ENCODE measurements at places on chromosomes 5 and 9.

DNA sequence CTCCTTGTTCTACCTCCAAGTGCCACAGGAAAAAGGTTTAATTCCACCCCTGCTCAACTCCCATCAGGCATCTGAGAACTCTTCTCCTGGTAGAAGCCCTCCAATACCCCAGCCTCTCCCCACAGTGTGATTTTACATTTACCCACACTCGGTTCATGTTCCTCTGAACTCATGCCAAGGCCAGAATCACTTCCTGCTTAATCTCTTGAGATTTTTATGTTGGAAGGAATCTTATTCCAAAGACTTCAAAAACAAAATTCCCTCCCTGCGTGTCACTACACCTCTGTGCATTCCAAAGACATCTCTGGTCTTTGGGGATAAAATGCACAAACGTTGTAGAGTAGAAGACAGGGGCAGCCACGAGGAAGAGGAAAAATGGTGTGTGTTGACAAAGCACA lies 186.8 kb downstream of the ACTL7B start:
- DNase-seq = no peak

- no peak for DNase-seq
Observed at GRCh38 chr5:153350175-153350883, 140.1 kb upstream of the GRIA1 start.

DNA sequence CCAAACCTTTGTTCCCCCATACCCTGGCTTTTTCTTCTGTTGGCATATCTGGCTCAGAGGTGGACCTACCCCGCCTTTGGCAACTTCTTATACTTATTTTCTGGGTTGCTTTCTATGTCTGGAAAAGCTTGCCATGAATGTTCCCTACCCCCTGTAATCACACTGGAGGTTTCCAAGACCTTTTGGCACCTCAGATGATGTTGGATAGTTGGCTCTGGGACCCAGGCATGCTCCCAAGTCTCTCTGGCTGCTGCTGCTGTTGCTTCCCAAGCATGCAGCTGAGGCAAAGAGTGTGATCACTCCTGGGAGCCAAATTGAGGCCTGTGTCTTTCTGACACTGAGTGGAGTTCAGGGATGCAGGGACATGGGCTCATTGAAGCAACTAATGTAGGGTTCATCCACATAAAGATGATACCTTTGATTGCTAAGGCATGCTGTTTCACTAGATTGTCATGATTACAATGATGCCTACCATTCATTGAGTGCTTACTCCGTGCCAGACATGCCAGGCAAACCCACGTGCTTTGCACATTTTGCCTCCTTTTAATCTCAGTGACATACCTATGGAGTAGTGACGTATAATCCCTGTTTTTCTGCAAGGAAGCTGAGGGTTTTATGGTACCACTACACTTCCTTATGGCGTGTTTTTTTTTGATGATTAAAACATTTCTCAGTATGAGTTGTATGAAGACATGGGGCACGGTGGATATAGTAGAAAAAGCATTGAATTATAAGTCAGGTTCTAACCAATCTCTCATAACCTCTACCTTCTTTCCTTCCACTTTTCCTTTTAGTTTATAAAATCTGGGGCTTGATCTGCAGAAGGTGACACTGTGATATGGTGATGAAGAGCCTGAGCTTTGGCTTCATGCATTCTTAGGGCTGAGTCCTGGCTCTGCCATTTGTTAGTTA lies 73.1 kb downstream of the ARHGAP26 start:
- no peak for DNase-seq

DNA sequence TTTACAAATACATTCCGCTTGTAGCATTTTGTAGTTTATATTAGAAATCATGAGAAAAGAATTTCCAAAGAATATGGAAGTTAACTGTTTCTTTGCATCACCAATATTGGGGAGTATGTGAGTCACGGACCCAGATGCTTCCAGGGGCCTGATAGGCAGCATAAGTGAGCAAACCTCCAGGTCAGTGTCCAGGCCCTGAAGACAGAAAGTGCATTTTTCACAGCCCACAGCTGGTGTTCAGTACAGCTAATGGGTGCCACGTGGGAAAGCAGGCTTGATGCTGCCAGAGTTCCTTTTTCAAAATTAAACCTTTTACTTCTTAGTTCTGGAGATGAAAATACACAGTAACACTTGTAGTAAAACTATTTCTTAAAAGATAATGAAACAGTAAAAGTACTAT lies 454.4 kb upstream of the ACTBL2 start:
- DNase-seq = no peak

DNA sequence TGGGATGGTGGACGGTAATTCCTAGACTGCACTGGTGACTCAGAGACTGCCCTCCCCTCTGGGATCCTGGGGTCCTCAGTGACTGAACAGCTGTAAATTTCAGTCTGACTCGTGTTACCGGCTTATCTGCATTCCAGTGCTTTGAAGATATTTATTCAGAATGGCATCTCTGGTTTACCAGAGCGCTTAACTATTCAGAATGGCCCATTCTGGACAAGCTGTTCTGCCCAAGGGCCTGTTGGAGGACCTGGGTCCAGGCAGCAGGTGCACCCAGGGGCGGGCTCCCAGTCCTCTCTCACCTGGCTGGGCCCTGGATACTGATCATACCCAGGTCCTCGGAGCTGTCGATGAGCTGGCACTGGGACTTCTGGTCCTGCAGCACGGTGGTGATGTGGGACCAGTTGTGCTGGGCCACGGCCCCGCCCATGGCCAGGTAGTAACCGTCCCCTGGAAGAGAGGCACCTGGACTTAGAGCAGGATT lies 48.0 kb downstream of the SARDH start:
- no peak for DNase-seq

- no peak for DNase-seq
Observed at GRCh38 chr9:120655005-120655622, 59.2 kb downstream of the MEGF9 start.

- no peak for DNase-seq
Observed at GRCh38 chr9:87540444-87541105, 42.9 kb downstream of the DAPK1 start.

DNA sequence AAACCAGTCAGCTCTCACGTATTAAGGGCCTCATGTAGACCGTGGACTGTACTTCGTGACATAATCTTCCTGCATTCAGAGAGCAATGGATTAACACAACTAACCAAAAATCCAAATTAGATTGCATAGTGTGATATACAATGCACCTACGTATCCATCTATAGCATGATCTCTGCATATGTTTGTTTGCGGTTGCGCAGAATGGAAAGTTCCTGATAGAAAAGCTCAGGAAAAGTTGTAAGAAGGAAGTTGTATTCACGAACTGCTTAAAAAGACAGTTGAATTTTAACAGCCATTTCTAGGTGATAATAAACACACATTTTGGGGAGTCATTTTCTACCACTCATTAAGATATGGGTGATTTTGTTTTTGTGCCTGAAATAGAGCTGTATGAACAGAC lies 869.0 kb downstream of the TLE4 start:
- no peak for DNase-seq

GRCh38 chr9:131270171-131271015 lies 5.9 kb downstream of the FAM78A start:
- peak; percentile 81 for DNase-seq

DNA sequence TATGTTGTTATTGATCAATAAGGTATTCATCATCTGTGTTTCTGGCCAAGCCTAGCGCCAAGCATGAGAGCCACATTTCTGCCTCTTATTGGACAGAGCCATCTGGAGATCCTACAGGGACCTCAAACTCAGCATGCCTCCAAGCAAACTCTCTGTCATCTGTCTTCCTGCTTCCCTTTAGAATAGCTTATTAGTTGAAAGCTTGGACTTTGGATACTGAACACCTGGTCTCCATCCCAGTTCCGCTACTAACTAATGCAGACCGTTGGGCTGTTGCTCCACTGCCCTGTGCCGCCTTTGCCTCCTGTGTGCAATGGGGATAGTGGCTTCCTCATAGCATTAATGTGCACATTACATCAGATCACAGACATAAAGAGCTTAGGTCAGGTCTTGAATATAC lies 65.5 kb downstream of the MAP1B start:
- DNase-seq = no peak

GRCh38 chr5:133700251-133700650 lies 87.9 kb upstream of the FSTL4 start:
- no peak for DNase-seq

- no peak for DNase-seq
Observed at GRCh38 chr5:153613144-153613543, 122.7 kb downstream of the GRIA1 start.

DNA sequence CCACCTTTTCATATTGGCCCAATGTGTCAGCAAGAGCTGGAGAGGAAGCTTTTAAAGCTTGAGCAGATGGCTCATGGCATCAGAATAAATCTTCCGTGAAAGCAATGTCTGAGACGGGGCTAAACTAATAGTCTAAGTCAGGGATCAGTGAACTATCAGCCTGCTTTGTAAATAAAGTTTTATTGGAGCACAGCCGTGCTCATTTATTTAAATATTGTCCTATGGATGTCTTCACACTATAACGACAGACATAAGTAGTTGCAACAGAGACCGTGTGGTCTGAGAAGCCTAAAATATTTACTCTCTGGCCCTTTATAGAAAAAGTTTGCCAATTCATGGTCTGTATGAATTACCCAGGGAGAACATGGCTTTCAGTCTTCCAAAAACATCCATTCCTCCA lies 85.6 kb upstream of the SLC44A1 start:
- DNase-seq = no peak

DNA sequence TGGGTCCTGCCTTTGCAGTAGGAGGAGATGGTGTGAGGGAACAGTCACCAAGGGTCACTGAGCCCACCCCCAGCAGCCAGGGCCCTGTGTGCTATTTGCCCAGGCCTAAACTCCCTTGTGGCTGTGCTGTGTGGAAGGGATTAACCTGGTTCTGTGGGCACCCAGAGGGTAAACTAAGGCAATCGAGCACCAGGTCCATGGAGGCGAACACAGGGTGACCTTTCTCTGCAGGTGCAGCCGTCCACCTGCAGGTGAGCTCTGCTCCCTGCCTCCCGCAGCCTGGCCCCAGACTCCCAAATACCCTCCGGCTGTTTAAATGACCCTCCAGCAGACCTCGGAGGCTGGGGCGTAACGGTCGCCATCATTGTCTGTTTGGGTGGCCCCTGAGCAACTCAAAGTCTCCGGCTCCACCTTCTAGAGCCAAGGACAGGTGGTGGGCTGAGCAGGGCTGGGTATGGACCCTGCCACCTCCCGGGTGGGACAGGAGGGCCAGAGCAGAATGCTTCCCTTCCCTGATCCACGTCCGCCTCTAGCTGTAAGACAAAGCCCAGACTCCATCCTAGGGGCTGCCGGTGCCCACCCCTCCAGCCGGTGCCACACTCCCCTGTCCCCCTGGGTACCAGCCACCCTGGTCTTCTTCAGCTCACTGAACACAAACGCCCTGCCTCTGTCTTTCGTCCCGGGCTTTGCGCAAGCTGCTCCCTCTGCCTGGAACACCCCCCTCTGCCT lies 34.1 kb upstream of the FIBCD1 start:
- no peak for DNase-seq

DNA sequence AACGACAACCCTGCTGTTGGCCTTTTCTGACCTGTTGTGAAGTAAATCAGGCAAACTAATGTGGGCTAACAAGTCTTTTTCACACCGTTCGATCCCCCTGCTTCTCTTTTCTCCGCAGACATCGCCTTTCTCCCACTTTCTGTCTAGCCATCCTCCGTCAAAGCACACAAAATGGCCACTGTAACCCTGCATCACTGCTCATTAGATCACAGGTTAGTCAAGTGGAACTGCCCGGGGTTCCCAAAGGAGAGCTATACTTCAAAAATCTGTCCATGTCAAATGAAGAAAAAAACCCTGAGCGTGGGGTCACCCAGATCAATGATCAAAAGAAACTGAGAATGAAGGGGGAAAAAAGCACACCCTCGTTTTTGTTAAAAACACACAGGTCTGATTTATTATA lies 212.1 kb downstream of the ARL15 start:
- no peak for DNase-seq

- no peak for DNase-seq
Observed at GRCh38 chr5:180866985-180867384, 5.9 kb upstream of the ZFP62 start.

GRCh38 chr9:6096821-6097220 lies 81.4 kb upstream of the RANBP6 start:
- DNase-seq = no peak

DNA sequence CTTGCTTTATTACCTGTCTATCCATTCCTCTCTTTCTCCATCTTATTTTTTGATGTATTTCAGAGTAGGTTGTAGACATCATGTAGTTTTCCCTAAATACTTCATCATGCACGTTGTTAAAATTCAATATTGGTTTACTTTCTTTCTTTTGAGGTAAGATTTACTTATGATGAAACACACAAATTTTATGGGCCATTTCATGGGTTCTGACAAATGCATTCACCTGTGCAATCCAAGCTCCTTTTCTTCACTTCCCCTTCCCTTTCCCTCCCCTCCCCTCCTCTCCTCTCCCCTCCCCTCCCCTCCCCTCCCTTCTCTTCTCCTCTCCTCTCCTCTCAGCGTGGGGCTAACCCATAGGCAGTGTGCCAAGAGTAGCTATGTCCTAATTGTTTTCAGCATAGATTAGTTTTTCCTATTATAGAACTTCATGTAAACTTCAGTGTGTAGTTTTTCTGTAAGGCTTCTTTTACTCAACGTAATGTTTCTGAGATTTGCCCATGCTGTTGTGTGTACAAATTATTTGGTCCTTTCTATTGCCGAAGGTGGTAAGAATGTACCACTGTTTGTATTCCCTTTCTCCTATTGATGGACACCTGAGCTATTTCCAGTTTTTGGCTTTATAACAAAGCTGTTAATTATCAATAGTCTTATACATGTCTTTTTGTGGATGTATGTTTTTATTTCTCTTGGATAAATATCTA lies 92.9 kb upstream of the CLINT1 start:
- no peak for DNase-seq

GRCh38 chr5:181189363-181189961 lies 15.5 kb downstream of the TRIM7 start:
- DNase-seq = peak; percentile 71

GRCh38 chr9:130186839-130187522 lies 14.8 kb downstream of the NCS1 start:
- no peak for DNase-seq

GRCh38 chr9:18618862-18619261 lies 144.9 kb downstream of the ADAMTSL1 start:
- no peak for DNase-seq

DNA sequence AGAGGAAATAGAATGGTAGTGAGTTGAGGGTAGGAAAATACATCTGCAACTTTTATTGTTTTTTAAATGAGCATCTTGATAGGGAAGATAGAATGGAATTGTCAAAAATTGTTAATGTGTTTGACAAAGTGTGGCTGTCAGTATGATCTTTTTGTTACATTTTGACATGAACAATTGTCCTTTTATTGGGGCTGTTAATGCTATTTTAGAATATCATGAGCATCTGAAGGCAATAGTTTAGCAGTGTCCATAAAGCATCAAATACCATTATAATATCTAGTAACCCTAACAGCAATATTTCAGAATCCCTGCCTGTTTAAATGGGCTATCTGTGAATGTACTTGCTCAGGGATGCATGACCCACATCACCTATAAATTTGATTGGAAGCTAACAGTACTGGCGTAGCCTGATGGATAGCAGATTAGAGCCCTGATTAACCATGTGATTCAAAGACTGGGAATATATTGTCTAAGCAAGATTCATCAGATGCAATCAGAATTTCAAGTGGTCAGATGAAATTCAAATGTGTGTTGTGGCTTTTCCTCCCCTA lies 37.8 kb downstream of the TLE4 start:
- no peak for DNase-seq

All from activated naive CD4-positive, alpha-beta T cell treated with anti-CD3 and anti-CD28 coated beads for 36 hours (primary cell).